ENCODE measurements at places on chromosomes 4 and X. TPM values are rescaled to one million over a fixed set of nuclear protein-coding genes. Genes with fewer than 3 reads are reported as not detected.

ZNF718 gene
- 3.4 TPM for total RNA-seq

RASSF6 gene
- total RNA-seq = not detected

ERCC6L gene
- 0.09 TPM for total RNA-seq

NWD2 gene
- total RNA-seq = under 0.01 TPM

ZNF275 gene
- total RNA-seq = 3.9 TPM

ARHGEF38 gene
- total RNA-seq = not detected
